Smooth muscle cell of bladder (primary cell): ENCODE measurements at places on chromosomes 2 and 18. TPM values are rescaled to one million over a fixed set of nuclear protein-coding genes. Genes with fewer than 3 reads are reported as not detected.

SLC25A52 gene
- total RNA-seq = 0.14 TPM in 1 of 2 replicates, not detected in the other

COL6A3 gene
- total RNA-seq = 2,030 and 2,143 TPM in 2 replicates

DIPK1C gene
- not detected in 2 replicates for total RNA-seq

LGALSL gene
- total RNA-seq = 3.8 and 5.6 TPM in 2 replicates

ADAM23 gene
- total RNA-seq = 6.3 and 8.2 TPM in 2 replicates

UGT1A1 gene
- total RNA-seq = not detected in 2 replicates

SMAD7 gene
- 20.9 and 44.3 TPM in 2 replicates for total RNA-seq

GPR75 gene
- 0.71 and 0.74 TPM in 2 replicates for total RNA-seq

RHOB gene
- 130 and 143 TPM in 2 replicates for total RNA-seq

FTCDNL1 gene
- 0.92 and 1.00 TPM in 2 replicates for total RNA-seq

CYTIP gene
- 0.28 TPM in 1 of 2 replicates, not detected in the other for total RNA-seq

SPR gene
- 23.5 and 36.6 TPM in 2 replicates for total RNA-seq

EN1 gene
- total RNA-seq = 0.18 TPM in 1 of 2 replicates, not detected in the other

APLF gene
- 4.8 and 7.0 TPM in 2 replicates for total RNA-seq

TXNDC2 gene
- total RNA-seq = under 0.01 TPM in 2 replicates

ADRA2B gene
- 0.09 TPM in 1 of 2 replicates, not detected in the other for total RNA-seq

OTOS gene
- not detected in 2 replicates for total RNA-seq

CCDC178 gene
- total RNA-seq = 0.14 and 0.28 TPM in 2 replicates

CYS1 gene
- 2.0 TPM in 2 replicates for total RNA-seq

VWC2L gene
- total RNA-seq = under 0.01 TPM in 1 of 2 replicates, not detected in the other

CCDC138 gene
- 2.8 and 3.1 TPM in 2 replicates for total RNA-seq

IL1A gene
- 2.3 and 7.5 TPM in 2 replicates for total RNA-seq

PRLH gene
- total RNA-seq = not detected in 2 replicates

CTDP1 gene
- 24.2 and 30.2 TPM in 2 replicates for total RNA-seq

EGR4 gene
- total RNA-seq = not detected in 2 replicates

MC5R gene
- not detected in 2 replicates for total RNA-seq

PROKR1 gene
- not detected in 2 replicates for total RNA-seq

TUBA4B gene
- not detected in 2 replicates for total RNA-seq

HOXD13 gene
- 0.09 and 0.28 TPM in 2 replicates for total RNA-seq

GCKR gene
- total RNA-seq = 0.14 and 0.55 TPM in 2 replicates

MFSD2B gene
- 0.28 and 0.55 TPM in 2 replicates for total RNA-seq

NUP35 gene
- total RNA-seq = 5.7 TPM in 2 replicates

CCBE1 gene
- 16.6 and 21.7 TPM in 2 replicates for total RNA-seq

INHA gene
- 0.28 and 0.46 TPM in 2 replicates for total RNA-seq

EIF4E2 gene
- 101 and 137 TPM in 2 replicates for total RNA-seq

TRAK2 gene
- 32.4 and 36.8 TPM in 2 replicates for total RNA-seq

DSC2 gene
- total RNA-seq = under 0.01 TPM in 1 of 2 replicates, not detected in the other

COL4A3 gene
- total RNA-seq = under 0.01 and 0.18 TPM in 2 replicates

MARCO gene
- total RNA-seq = not detected in 2 replicates

ARHGAP28 gene
- total RNA-seq = 1.5 and 10.5 TPM in 2 replicates

MYOM1 gene
- 1.3 and 2.5 TPM in 2 replicates for total RNA-seq

LAMA1 gene
- total RNA-seq = 11.7 and 55.3 TPM in 2 replicates

SRD5A2 gene
- total RNA-seq = not detected in 2 replicates

OSR1 gene
- 12.1 and 36.5 TPM in 2 replicates for total RNA-seq

SPATA3 gene
- total RNA-seq = not detected in 2 replicates

TMEM17 gene
- total RNA-seq = 1.8 and 2.7 TPM in 2 replicates
